Activated CD4-positive, alpha-beta T cell treated with anti-CD3 and anti-CD28 coated beads, Interleukin-2, amount 50 U/mL, for 48 hours (primary cell): ENCODE measurements at places on chromosomes 1 and 21.

- DNase-seq: no peak
These were observed 156.3 kb downstream of the CRB1 start for GRCh38 chr1:197424380-197424779.

GRCh38 chr1:62175568-62176179, 19.0 kb upstream of the L1TD1 start:
- peak; percentile 11 for DNase-seq

DNA sequence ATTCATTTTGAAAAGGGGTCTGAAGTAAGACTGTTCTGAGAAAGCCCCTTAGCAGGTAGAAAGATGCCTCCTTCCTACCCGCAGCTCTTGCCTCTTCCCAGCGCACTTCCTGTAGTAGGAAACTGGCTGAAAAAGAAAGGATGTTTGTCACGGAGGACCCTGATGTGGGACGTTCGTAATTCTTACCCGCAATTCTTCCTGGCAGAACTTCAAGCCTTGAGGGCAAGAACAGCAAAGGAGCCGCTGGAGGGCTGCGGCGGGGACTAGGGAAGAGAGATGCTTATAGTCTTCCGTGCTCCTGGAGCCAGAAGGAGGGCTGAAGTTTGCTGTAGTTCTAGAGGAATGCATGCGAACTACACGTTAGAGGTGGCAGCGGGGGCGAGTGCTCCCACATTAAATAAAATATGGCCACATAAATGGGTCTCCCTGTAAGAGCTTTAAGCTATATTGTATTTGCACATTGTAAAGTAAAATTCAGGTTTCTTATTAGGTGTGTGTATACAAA, 6.3 kb downstream of the C1orf53 start:
- DNase-seq: no peak

GRCh38 chr1:22420455-22421053, 31.1 kb upstream of the ZBTB40 start:
- DNase-seq: peak; percentile 66

DNA sequence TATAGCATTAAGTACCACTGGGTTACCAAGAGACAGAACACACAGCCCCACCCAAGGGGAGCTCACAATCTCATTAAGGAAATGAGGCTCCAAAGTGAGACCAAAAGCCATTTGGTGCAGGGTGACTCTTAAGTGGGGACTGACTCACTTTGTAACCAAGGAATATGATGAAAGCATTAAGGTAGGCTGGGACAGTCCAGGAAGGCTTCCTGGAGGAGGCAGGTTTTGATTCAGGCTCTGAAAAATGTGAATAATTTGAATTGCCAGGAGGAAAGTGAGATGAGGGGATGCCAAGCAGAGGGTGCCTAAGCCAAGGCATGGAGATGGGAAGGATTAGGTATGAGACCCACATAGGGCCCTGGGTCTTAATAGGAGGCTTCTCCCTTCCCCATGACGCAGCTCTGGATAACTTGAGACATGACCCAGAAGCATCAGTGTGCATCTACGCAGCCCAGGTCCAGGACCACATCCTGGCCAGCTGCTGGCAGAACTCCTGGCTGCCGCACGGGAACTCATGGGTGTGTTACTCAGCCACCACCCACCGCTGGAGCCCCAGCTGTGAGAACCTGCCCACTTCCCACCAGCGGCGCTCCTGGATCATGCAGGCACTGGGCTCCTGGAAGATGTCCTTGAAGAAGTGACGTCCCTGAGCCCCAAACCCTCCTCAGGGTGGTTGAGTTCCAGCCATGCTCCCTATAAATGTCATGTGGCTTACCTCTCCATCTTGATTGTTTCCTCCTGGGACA, 5.9 kb upstream of the TTC4 start:
- no peak for DNase-seq

- peak; percentile 2 for DNase-seq
These were observed 68.8 kb upstream of the C1orf174 start for GRCh38 chr1:3968851-3969250.

DNA sequence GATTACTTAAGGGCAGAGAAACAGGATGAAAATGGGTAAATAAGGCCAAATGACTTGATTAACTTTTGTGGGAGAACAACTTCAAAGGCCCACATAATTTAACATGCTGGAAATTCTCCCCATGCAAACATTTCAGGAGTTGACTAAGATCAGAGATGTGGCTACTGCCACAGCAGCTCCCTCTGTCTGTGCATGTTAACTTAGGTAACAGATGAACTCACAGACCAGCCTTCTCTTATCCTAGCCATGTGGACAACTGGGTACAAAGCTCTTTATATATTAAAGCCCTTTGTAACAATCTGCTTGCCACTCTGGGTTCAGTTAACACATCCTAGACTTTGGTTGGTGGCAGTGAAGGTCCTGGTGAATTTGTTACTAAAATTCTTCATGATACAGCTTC, 33.2 kb downstream of the BEND5 start:
- no peak for DNase-seq

DNA sequence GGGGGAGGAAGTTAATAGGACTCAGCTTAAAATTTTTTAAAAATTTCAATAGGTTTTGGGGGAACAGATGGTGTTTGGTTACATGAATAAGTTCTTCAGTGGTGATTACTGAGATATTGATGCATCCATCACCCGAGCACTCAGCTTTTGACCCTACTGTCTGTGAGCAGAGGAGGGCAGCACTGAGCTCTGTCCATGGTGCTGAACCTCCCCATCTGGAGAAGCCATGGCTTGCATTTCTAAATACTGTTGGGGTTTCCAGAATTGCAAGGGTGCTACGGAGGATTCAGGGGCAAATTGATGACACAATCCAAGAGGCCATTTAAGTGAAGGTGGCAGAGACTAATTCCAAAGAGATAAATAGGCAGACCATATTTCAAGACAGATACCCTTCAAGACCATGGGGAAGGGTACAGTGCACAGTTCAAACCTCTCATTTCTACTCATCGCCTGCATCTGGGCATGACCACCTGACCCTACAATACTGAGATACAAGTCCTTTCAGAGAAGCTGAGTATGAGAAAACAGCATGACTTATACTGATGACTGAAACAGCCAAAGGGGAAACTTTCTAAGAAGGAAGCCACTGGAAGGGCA, 17.2 kb downstream of the SYT2 start:
- peak; percentile 73 for DNase-seq
